ENCODE measurements at places on chromosomes 11 and 22.

GRCh38 chr11:117143390-117143789, 697 bp upstream of the PAFAH1B2 start:
- DNase-seq, result peak; percentile 92

GRCh38 chr11:7683571-7683970, 10.3 kb upstream of the CYB5R2 start:
- no peak for DNase-seq

GRCh38 chr22:42388130-42388797, 43.9 kb downstream of the NFAM1 start:
- DNase-seq, result peak; percentile 97

- no peak for DNase-seq
Measured at GRCh38 chr11:29171360-29171950, 845.4 kb downstream of the KCNA4 start.
